ENCODE measurements at places on chromosomes 12 and 14.

DNA sequence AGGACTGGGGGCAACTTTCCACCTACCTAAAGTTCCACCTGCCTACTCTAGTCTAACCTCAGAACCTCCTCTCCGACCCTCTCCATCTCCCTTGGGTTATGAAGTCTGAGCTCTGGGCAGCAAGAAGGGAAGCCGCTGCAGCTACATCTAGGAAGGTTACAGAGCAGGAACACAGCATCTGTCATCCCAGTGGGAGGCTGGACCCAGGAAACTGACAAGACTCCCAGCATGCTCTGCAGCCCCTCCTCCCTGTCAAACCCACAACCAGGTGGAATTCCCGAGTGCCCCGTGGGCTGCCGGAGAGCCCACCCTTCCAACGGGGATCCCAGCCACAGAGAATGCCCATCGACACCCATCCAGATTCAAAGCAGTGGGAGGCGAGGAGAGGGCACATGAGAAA is 2.1 kb downstream of the TESC start:
- DNase-seq = no peak

DNA sequence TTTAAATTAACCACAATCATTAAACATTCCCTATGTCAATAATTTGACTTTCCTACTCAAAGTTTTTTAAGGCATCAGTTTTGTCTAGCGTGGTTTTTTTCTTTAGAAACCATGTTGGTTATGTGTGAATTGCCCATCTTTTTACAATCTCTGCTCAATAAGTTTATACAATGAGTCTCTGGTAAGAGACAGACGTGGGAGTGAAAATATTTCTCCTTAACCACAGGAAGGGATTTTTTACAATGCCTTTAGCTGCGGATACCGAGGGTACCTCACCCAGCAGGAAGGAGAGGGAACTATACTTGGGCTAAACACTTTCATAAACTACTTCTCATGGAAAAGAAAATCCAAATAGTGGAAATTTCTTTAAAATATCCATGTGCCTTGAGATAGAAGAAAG is 191.4 kb upstream of the BCL2L14 start:
- no peak for DNase-seq

GRCh38 chr14:23299211-23299957 is 3.3 kb downstream of the PPP1R3E start:
- no peak for DNase-seq

- no peak for DNase-seq
Measured at GRCh38 chr14:77306416-77306815, 14.3 kb downstream of the POMT2 start.

- DNase-seq = no peak
Measured at GRCh38 chr14:53871951-53872350, 84.7 kb downstream of the BMP4 start.

DNA sequence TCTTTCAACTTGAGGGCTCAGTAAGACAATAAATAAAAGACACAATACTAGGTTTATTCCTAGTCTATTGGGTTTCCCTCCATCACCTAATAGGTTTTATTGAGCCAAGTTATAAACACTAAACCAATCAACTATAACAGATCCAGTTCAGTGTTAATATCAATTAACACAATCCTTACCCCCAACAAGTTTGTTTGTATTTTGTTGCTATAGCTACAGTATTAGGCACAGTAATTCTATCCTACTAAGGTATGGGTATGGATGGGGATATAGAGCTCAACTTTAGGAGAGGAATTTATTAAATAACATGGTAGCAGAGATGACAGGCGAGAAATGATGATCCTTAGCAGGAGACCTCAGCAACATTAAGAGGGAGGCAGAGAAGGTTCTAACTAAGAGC is 13.3 kb downstream of the PPP4R3A start:
- DNase-seq = no peak

GRCh38 chr12:54384591-54385041 is at the start of gene ZNF385A:
Gene ZNF385A, minus strand, starts transcription at chr12:54384733. Its CDS starts 219 bp downstream, at chr12:54384514.
- DNase-seq = no peak

Measured in anterior cingulate cortex (tissue), 58 donors.